Inflammatory macrophage treated with lipopolysaccharide for 1 hour (primary cell): ENCODE measurements at places on chromosomes 2 and 18.

GRCh38 chr2:11572996-11573395 is 39.2 kb downstream of the GREB1 start:
- no peak for DNase-seq

DNA sequence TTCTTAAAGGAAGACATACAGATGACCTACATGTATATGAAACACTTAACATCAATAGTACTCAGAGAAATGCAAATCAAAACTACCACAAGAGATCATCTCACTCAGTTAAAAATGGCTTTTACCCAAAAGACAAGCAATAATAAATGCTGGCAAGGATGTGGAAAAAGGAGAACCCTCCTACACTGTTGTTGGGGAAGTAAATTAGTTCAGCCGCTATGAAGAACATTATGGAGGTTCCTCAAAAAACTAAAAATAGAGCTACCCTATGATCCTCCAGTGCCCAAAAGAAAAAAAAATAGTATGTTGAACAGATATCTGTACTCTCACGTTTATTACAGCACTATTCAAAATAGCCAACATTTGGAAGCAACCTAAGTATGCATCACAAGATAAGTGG is 1579.4 kb upstream of the TMEFF2 start:
- peak; percentile 10 for DNase-seq

- peak; percentile 27 for DNase-seq
Observed at GRCh38 chr18:55781481-55781957, 193.5 kb upstream of the TCF4 start.

DNA sequence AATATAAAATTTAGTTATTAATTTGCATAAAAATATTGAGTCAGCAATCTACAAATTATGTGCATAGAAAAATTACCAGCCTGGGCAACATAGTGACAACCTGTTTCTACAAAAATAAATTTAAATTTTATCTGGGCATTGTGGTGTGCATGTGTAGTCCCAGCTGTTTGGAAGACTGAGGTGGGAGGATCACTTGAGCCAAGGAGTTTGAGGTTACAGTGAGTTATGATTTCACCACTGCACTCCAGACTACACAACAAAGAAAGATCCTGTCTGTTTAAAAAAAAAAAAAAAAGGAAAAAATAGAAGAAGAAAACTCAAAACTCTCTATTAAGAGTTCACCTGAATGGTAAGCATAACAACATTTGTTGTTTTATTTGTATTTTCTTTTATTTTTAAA is 1048.4 kb upstream of the CDH2 start:
- DNase-seq: no peak

DNA sequence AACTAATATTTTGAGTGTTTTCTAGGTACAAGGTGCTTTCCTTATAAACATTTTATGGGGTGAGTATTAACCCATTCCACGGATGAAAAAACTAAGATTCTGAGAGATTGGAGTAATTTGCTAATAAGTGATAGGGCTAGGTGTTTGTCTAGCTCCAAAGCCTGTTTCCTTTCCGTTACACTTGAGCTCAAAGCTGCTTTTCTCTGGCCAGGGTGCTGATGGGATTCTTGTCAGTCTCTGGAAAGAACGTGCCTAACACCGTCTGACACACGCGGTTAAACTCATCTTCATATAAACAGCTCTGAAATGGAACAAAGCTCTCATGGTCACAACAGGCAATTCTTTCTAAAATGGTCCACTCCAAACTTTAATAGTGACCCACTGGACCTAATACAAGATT is 2.0 kb upstream of the ANKRD29 start:
- no peak for DNase-seq

GRCh38 chr2:149562324-149562723 is 25.3 kb downstream of the MMADHC start:
- no peak for DNase-seq

- no peak for DNase-seq
Observed at GRCh38 chr2:10353931-10354330, 51.2 kb downstream of the HPCAL1 start.

DNA sequence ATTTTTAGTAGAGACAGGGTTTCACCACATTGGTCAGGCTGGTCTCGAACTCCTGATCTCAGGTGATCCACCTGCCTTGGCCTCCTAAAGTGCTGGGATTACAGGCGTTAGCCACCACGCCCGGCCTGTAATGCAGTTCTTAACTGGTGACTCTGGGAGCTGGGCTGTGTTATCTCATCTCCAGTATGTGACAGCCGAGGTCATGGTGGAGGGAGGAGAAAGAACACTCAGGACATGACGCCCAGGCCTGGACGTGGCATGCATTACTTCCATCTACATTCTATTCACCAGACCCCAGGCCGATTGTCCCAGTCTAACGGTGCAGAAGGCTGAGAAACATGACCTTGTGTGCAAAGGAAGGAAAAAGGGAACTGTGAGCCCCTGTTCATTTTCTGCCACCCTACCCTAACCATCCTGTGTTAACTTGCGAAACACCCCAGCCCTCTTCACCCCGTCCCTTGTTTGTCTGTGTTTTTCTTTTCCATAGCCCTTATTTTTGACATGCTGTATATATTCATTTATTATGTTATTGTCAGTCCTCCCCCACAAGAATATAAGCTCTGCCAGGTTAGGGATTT is 88.1 kb upstream of the ASAP2 start:
- DNase-seq: no peak

GRCh38 chr2:240764605-240765004 is 55.4 kb downstream of the KIF1A start:
- DNase-seq: no peak

- no peak for DNase-seq
Observed at GRCh38 chr18:37570336-37570930, 4.8 kb upstream of the CELF4 start.

DNA sequence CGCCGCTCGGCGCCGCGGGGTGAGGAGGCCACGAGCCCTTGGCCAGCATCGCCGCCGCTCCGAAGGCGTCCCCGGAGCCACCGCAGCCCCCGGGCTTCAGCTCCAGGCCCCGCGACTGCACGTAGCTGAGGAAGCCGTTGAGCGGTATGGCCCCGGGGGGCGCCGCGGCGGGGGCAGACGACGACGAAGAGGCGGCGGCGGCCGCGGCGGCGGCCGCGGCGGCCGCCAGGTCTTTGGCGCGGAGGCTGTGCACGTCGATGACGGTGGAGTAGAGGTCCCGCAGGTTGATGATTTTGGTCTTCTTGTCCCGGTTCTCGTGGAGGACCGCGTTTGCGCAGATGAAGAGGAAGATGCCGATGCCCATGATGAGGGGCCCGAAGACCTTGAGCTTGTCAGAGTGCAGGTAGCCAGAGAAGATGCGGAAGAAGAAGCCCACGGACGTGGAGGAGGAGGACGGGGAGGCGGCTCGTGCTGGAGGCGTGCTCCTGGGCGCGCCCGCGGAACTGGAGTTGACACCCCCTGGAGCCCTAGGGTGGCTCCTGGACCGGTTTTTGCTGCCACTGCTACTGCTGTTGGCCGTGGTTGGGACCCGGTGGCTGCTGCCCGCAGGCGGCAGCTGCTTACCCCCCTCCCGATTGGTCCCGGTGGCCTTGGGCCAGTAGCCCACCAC is 4.0 kb downstream of the TMEM200C start:
- DNase-seq: no peak

DNA sequence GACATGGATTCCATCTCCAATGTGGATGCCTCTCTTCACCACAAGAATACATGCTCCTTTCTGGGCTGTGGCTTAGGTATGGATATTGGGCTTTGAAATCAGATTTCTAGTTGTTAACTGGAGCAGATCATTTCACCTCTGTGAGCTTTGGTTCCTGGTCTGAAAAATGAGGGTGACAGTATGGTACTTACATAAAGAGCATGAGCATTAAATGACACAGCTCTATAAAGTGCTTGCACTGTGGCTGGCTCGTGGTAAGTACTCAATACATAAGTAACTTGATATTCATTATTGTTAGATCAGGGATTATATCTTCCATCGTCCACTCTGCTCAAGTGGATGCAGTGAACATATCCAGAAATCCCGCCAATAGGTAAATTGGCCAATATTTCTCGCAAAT is 33.4 kb downstream of the ARHGAP25 start:
- no peak for DNase-seq
